ENCODE measurements at places on chromosomes 7 and 10.

GRCh38 chr7:41222746-41223145 is 480.1 kb downstream of the INHBA start:
- DNase-seq = no peak

- no peak for DNase-seq
Measured at GRCh38 chr10:1199897-1200721, 143.9 kb downstream of the WDR37 start.

- DNase-seq = no peak
Measured at GRCh38 chr7:135877805-135878204, 99.4 kb downstream of the MTPN start.

DNA sequence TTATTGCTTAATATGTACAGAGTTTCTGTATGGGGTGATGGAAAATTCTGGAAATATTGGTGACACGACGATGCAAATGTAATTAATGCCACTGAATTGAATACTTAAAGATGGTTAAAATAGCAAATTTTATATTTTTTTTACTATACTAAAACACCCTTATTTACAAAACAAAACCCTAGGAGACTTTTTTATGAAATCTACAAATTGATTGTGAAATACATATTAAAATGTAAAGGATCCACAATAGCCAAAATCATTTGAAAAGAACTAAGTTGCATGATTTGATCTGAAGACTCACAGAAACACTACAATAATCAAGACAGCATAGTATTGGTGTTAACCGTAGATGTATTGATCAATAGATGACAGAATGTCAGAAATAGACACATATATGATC is 252.0 kb downstream of the GRM8 start:
- DNase-seq = no peak

GRCh38 chr7:28479507-28479947 is 67.2 kb downstream of the CREB5 start:
- no peak for DNase-seq

GRCh38 chr7:26182706-26183105 is 17.8 kb downstream of the HNRNPA2B1 start:
- DNase-seq = no peak

GRCh38 chr7:14626076-14626475 is 276.5 kb downstream of the DGKB start:
- DNase-seq = no peak
